ENCODE measurements at places on chromosomes 12 and 14. TPM values are rescaled to one million over a fixed set of nuclear protein-coding genes. Genes with fewer than 3 reads are reported as not detected.
A peak's percentile ranks its signal among the peaks of the same experiment; 100 is the strongest.

- no peak overlapping the region for H3K27ac ChIP-seq
- H3K36me3 ChIP-seq = no peaks in the 10 kb centered on the region
- H3K4me1 ChIP-seq = no peaks in the 10 kb centered on the region
Measured at GRCh38 chr14:71454513-71455332, 477.5 kb upstream of the RGS6 start.

DNA sequence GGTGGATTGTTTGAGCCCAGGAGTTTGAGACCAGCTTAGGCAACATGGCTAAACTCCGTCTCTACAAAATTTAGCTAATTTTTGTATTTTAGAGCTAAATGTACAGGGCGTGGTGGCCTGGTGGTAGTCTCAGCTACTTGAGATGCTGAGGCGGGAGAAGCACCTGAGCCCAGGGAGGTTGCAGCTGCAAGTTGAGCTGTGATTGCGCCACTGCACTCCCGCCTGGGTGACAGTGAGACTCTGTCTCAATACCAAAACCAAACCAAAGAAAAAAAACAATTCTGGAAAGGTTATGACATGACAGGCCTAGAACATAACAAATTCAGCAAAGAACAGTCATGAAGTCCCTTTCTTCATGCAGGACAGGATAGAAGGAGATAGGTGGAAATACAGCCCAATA, 25.7 kb downstream of the WDR89 start:
- H3K27ac ChIP-seq = no peak overlapping the region
- no peaks in the 10 kb centered on the region for H3K27me3 ChIP-seq
- DNase-seq = no peak

PMCH gene
- total RNA-seq = not detected

CPNE6 gene
- total RNA-seq = not detected

PLEKHH1 gene
- total RNA-seq = 32.4 TPM

GRCh38 chr12:47391566-47391965, 311.8 kb upstream of the AMIGO2 start:
- H3K27me3 ChIP-seq = no peaks in the 10 kb centered on the region
- no peaks in the 10 kb centered on the region for H3K36me3 ChIP-seq
- no peak overlapping the region for H3K27ac ChIP-seq
- H3K4me1 ChIP-seq = peaks cover 9% of the 10 kb centered on the region
- no peak overlapping the region for H3K4me3 ChIP-seq

HCAR1 gene
- 5.2 TPM for total RNA-seq

FBRSL1 gene
- 90.3 TPM for total RNA-seq

GRCh38 chr12:103903993-103904392, 26.2 kb upstream of the HSP90B1 start:
- H3K27ac ChIP-seq = no peak overlapping the region
- no peak overlapping the region for H3K4me3 ChIP-seq
- no peak for DNase-seq
- peaks cover 11% of the 10 kb centered on the region for H3K4me1 ChIP-seq

- no peaks in the 10 kb centered on the region for H3K27me3 ChIP-seq
- H3K36me3 ChIP-seq = no peaks in the 10 kb centered on the region
Measured at GRCh38 chr14:34983786-34984185, 994 bp downstream of the SRP54 start.

CMKLR1 gene
- not detected for total RNA-seq

GRCh38 chr12:95206916-95207315, 10.4 kb downstream of the FGD6 start:
- H3K4me3 ChIP-seq = no peak overlapping the region
- no peaks in the 10 kb centered on the region for H3K27me3 ChIP-seq
- DNase-seq = no peak
- no peak overlapping the region for H3K27ac ChIP-seq

EID3 gene
- total RNA-seq = 2.0 TPM

PGF gene
- total RNA-seq = 8.9 TPM

DNA sequence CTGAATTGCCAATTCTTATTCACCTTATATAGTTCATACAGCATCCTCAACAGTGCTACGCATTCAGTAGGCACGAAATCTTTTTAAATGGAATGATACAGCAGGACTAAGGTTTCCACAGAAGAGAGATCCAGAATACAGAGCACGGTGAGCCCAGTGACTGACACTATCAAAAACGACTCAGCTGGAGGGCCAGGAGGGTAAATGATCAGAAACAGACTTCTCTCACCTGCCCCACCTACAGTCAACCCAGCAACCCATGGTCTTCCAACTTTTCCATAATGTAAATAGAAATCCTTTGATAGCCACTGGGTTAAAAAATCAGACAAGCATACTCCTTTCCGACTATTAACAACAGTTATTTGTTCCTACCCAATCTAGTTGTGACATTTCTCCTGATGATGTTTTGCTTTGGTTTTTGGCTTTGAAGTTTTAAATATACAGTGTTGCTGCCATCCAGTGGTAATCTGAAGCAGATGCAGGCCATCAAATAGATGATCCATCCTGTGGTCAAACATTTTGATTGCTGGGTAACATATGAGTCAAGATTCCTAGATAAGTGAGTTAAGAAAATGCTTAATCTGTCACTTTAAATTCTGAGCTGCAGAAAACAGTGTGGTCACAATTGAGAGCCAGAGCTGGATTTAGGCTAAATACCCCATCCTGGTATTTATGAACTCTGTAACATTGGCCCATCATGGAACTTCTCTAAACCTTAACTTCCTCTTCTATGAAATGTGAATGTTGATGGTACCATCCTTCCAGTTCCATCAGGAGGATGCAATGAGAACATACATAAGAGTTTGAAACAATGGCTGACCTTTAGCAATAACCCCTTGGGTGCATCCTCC, 42.0 kb downstream of the GPHB5 start:
- H3K27me3 ChIP-seq = no peaks in the 10 kb centered on the region
- no peak overlapping the region for H3K27ac ChIP-seq
- no peak overlapping the region for H3K4me3 ChIP-seq

GRCh38 chr14:105767315-105767714, 240.9 kb downstream of the TMEM121 start:
- no peak overlapping the region for H3K4me3 ChIP-seq
- no peak overlapping the region for H3K27ac ChIP-seq
- no peak for DNase-seq
- no peaks in the 10 kb centered on the region for H3K4me1 ChIP-seq

DNA sequence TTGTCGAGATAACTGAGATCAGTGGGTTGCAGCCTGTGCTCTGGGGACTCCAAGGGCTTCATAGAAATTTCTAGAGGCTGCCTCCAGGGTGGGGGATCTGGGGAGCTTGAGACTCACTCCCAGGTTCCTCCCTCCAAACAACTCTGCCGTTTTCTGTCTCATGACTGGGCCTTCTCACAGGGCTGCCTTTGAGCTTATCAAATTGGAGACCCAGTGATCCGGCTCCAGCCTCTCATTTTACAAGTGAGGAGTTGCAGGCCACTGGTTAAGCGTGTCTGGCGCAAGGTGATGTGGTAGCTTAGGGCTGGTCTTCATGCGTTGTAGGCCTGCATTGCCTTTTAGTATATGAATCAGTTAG, 85.8 kb downstream of the SLC25A47 start:
- no peaks in the 10 kb centered on the region for H3K27me3 ChIP-seq
- no peak overlapping the region for H3K4me3 ChIP-seq

PLEKHG7 gene
- total RNA-seq = 0.12 TPM

HOXC9 gene
- total RNA-seq = 2.9 TPM

GRCh38 chr14:60935319-60935718, 45.6 kb downstream of the TRMT5 start:
- H3K27me3 ChIP-seq = no peaks in the 10 kb centered on the region
- H3K36me3 ChIP-seq = no peaks in the 10 kb centered on the region
- no peak overlapping the region for H3K4me3 ChIP-seq
- no peaks in the 10 kb centered on the region for H3K4me1 ChIP-seq

VRTN gene
- 1.7 TPM for total RNA-seq

LRRC74A gene
- total RNA-seq = not detected

GRCh38 chr12:93578221-93578620, 5.7 kb downstream of the SOCS2 start:
- no peak for DNase-seq
- H3K27ac ChIP-seq = no peak overlapping the region
- H3K36me3 ChIP-seq = no peaks in the 10 kb centered on the region
- no peak overlapping the region for H3K4me3 ChIP-seq
- H3K27me3 ChIP-seq = no peaks in the 10 kb centered on the region

GPR137C gene
- 1.9 TPM for total RNA-seq

- no peak overlapping the region for H3K4me3 ChIP-seq
- no peak overlapping the region for H3K27ac ChIP-seq
- H3K4me1 ChIP-seq = no peaks in the 10 kb centered on the region
- H3K27me3 ChIP-seq = no peaks in the 10 kb centered on the region
Measured at GRCh38 chr14:86373886-86374285, 843.9 kb downstream of the FLRT2 start.

SERPINA9 gene
- not detected for total RNA-seq

ZNF84 gene
- total RNA-seq = 21.8 TPM

DNA sequence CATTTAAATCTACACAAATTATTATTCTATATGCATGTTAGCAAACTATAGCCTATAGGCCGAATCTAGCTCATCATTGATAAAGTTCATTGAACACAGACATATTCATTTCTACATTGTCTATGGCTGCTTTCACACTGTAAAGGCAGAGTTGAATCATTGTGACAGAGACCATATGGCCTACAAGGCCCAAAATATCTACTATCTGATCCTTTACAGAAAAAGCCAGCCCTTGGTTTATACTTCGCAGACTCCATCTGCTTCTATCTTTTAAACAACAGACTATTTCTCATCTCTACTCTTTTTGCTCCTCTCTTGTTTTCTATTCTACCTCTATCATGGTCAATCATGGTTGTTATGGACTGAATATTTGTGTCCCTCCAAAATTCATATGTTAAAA, 190.7 kb downstream of the EXOC5 start:
- H3K36me3 ChIP-seq = no peaks in the 10 kb centered on the region
- H3K27ac ChIP-seq = no peak overlapping the region
- no peaks in the 10 kb centered on the region for H3K27me3 ChIP-seq
- no peak overlapping the region for H3K4me3 ChIP-seq
- H3K4me1 ChIP-seq = no peaks in the 10 kb centered on the region

GRCh38 chr12:12533238-12533829, 29.3 kb downstream of the DUSP16 start:
- no peaks in the 10 kb centered on the region for H3K36me3 ChIP-seq
- H3K27ac ChIP-seq = peak overlapping the region; percentile 90
- no peak overlapping the region for H3K4me3 ChIP-seq
- H3K27me3 ChIP-seq = no peaks in the 10 kb centered on the region

DNA sequence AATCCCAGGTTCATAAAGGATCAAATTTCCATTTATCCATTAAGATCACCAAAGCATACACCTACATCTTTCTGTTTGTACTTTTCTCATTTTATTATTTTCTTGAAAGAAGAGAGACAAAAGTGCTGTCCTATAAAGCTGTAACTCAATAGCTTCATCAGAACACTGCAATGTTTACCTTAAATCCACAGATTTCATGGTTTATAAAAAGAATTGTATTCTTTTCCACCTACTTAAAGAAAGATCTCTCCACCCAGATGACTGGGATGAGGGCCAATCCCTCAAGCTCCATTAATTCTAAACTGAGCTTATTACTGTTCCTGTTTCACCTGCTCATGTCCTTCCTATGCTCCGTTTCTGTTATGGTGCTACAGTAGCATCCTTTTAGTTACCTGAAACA, 470.6 kb downstream of the BCAT1 start:
- H3K4me3 ChIP-seq = no peak overlapping the region
- no peaks in the 10 kb centered on the region for H3K36me3 ChIP-seq
- no peak overlapping the region for H3K27ac ChIP-seq
- H3K27me3 ChIP-seq = no peaks in the 10 kb centered on the region
- H3K4me1 ChIP-seq = peaks cover 12% of the 10 kb centered on the region
- DNase-seq = no peak

DNA sequence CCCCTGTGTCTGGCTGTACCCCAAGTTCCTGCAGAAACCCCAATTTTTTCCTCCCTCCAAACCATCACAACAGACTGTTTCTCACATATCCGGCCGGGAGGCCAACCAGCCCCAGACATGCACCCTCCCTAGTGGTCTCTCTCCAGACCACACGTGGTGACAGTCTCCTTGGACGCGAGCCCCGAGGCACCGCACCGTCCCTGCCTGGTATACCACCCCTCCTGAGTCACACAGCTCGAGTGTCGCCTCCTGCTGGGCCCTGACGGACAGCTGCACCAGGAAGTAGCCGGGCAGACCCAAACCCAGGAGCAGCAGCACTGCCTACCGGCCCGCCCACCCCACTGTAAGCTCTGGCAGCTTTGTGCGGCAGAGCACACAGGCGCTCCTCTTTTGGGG, 97.4 kb downstream of the RFLNA start:
- DNase-seq = no peak
- H3K4me1 ChIP-seq = peaks cover 10% of the 10 kb centered on the region
- H3K36me3 ChIP-seq = no peaks in the 10 kb centered on the region
- H3K27me3 ChIP-seq = no peaks in the 10 kb centered on the region
- H3K4me3 ChIP-seq = no peak overlapping the region

GRCh38 chr14:59969319-59969718, 49.4 kb downstream of the LRRC9 start:
- H3K4me1 ChIP-seq = no peaks in the 10 kb centered on the region
- DNase-seq = no peak
- no peaks in the 10 kb centered on the region for H3K36me3 ChIP-seq

DNA sequence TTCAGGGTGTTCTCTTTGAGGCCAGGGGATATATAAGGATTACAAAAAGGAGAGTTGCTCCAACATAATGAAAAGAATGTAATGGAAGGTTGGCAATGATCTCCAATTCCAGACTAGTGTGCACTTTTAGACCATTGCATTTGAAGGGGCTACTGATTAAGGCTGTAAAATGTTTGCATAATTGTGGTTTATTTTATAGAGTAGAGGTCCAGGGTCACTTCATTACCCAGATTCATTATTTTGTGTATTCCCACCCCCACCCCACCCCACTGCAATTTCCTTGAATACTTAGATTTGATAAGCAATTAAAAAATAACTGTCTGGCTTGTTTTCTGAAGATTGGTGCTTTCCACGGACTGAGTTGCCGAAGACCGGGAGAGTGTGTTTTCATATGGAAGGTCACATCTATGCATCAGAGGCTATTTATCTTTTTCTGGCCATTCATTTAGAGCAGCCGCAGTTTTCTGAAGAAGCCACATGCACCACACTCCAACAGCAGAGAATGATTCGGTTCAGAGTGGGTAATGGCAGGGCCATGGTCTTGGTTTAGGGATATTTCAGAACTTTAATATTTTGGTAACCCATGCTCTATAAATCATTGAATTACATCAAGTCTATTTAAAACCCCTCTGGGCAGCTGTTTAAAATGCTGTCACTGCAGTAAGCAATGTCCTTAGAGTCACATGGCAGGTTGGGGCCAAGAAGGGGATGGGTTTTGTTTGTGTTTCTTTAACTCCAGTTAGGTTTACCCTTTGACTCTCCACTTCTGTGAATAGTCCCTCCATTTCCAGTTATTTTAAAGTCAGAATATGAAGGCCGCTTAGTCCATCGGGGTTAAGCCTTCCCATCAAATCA, 94.6 kb downstream of the TMEM30B start:
- no peaks in the 10 kb centered on the region for H3K27me3 ChIP-seq
- H3K4me3 ChIP-seq = no peak overlapping the region
- H3K4me1 ChIP-seq = no peaks in the 10 kb centered on the region

GRCh38 chr14:96255501-96256366, at the start of gene BDKRB1:
BDKRB1 (plus strand) TSS chr14:96256210; CDS start chr14:96263683, 7,473 bp downstream.
- H3K4me3 ChIP-seq = no peak within 1 kb of the TSS
- H3K36me3 ChIP-seq = no peaks in the 10 kb centered on the region
- peaks cover 9% of the 10 kb centered on the region for H3K4me1 ChIP-seq

Data from Caco-2 (cell line).